ENCODE measurements at places on chromosomes 6 and 20.

DNA sequence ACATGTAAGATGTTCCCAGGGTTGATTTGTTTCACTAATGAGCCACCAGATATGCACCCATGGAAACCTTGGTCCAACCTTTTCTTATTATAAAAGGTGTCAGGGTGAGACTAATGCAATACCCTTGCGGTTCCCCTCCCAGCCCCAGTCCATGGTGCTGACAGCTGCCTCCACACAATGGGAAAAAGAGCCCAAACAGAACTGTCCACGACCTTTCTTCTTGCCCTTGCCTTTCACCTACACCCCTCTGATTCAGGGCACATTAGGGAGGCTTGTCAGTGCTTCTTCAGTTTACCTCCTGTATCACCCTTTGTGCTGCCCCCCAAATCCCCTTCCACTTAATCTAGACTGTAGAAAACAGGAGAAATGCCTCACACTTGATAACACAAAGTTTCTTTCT is 352.7 kb upstream of the CDH4 start:
- DNase-seq = no peak

- no peak for DNase-seq
These were observed 93.9 kb upstream of the CITED2 start for GRCh38 chr6:139468178-139468819.

GRCh38 chr6:2896741-2897140 is 6.4 kb downstream of the SERPINB9 start:
- no peak for DNase-seq

GRCh38 chr6:43740321-43740960 is 29.6 kb upstream of the VEGFA start:
- DNase-seq = no peak

GRCh38 chr6:116766506-116767176 is 1.1 kb upstream of the FAM162B start:
- DNase-seq = no peak

DNA sequence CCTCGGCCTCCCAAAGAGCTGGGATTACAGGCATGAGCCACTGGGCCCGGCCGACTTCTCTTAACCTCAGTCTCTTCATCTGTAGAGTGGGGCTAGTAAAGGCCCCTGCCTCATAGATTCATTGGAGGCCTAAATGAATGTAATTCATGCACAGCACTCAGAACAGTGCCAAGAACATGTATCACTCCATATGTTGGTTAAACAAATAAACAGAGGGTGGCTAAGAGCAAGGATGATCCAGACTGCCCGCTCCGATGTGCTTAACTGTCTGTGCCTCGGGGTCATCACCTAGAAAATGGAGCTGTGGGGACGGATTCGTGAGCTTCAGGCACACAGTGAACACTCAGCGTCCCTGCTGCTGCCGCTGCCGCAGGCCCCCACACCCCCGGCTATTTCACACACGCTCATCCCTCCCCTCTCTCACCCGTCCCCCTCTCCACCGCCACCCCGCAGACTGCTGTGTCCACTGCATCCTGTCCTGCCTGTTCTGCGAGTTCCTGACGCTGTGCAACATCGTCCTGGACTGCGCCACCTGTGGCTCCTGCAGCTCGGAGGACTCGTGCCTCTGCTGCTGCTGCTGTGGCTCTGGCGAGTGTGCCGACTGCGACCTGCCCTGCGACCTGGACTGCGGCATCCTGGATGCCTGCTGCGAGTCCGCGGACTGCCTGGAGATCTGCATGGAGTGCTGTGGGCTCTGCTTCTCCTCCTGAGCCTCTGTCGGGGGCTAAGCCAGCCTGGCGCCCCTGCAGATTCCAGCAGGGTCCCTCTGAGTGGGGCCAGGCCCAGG is 14.8 kb downstream of the MDFI start:
- DNase-seq = no peak

GRCh38 chr6:117974914-117975627 is 68.0 kb downstream of the SLC35F1 start:
- DNase-seq = no peak

DNA sequence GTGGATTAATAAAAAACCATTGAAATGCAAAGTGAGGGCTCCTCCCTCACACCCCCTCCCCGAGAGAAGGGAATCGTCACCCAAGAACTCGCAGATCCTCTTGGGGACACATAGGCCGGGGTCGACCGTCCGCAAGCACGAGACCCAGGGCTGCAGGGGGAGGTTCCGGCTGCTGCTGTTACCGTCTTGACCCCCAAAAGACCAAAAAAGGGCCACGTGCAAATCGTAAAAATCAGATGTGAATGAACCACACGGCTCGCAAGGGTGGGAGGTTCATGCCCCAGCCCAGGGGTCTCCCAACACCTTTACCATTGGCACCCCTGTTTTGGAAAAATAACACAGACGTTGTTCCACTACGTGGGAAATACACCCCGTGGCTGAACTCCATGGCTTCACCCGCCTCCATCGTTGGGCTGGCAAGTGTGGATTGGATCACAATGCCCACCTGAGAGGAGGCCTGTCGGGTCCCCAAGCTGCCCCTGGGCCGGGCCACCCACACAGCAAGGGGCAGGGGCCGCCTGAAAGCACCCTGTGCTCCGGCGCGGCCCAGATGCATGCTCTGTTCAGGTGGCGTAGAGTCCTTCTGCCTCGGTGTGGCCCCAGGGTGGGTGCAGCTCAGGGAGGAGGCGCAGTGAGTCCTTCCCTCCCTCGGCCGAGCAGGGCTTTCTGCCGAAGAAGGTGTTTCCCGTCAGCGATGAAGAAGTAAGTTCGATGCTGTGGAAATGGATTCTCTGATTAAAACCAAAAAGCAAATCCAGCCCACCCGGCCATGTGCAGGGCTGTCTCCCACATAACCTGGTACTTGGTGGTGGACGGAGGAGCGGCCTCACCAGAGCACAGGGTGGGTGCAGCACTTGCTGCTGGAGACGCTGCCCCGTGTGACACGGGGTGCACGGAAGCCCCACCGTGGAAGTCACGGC is 85.0 kb downstream of the YTHDF1 start:
- DNase-seq = no peak

DNA sequence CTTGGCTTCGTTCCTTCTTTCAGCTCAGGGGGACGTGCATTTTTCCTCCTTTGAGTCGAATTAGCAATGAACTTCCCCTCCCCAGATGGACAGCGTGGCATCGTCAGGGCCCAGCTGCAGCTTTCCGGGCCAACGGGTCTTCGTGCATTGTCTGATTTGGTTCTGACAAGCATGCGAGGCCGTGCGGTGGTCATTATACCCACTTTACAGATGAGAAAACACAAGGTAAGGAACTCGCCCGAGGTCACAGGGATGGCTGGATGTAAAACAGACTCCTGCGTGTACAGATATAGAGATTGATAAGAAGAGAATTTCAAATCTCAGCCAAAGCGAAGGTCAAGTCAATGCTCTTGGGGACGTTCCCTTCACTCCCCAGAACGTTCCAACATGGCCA is 187.6 kb upstream of the SULF2 start:
- DNase-seq = no peak

GRCh38 chr6:11381801-11382513 is 149.5 kb upstream of the NEDD9 start:
- DNase-seq = no peak

- no peak for DNase-seq
These were observed 597 bp downstream of the ADA start for GRCh38 chr20:44650771-44651433.

GRCh38 chr6:11798538-11798937 is 19.9 kb upstream of the ADTRP start:
- no peak for DNase-seq

DNA sequence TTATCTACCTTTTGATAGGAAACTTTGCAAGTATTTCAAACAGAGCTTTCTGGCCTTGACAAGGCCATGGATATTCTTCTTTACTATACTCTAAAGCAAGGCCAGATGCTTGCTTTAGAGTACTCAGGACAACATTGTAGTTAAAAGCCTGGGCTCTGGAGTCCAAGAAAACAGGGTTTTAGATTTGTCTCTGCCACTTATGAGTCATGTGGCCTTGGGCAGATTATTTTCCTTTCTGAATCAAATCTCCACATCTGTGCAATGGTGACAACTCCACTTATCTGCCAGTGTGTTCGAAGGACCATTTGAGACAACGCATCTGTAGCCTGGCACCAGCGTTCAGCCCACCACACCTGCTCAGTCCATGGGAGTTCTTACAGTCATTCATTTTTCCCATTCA is 265.9 kb upstream of the RIN2 start:
- no peak for DNase-seq

DNA sequence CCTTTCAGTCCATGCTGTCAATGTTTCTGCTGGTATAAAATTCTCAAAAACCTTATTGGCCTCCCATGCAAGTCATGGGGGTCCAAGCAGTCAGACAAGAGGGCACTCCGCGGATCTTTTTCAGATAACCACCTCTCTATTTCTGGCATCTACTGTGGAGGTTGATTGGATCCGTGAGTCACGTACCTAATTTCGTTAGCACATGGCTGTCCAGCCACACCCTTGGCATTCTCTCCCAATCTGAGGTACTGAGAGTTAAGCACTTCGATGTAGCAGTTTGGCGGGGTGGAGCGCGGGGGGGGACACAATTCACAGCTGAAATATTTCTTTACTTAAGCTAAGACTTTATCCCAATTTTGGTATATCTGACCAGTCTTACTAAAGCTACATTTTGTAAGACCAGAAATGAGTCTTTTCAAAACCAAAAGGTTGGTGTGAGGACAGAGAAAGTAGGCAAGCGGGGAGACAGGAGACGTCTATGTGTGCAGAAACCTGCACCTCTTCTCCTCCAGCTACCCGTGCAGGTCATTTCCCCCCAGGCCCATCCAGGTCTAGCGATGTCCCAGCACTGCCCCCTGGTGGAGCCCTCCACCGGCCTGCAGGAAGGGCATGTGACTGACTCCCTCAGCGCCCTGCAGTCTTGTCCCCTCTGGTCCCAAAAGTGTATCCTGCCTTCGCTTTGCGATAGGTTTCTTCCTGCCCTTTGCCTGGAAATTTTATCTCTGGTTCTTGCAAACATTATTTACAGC is 113.1 kb downstream of the ADAT2 start:
- DNase-seq = peak; percentile 32

DNA sequence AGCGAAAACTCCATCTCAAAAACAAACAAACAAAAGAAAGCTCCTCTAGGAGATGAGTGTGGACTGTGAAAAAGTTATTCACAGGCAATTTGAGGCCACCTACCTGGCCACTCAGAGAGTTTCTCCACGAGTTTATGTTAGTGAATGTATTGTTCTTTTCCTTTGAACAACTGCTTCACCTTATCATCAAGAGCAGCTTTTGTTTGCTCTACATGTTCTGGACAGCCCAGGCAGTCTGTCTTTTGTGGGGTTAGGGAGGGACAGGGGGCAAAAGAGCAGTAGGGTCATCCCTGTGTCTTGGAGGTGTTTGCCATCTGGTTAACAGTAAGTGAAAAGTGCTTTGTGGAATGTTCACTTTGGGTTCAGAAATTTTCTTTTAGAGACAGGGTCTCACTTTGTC is 8.0 kb downstream of the CASS4 start:
- no peak for DNase-seq

- peak; percentile 74 for DNase-seq
These were observed 148.3 kb upstream of the AFDN start for GRCh38 chr6:167678102-167679101.

- DNase-seq = no peak
These were observed 7.6 kb upstream of the BTN2A2 start for GRCh38 chr6:26375270-26375669.

DNA sequence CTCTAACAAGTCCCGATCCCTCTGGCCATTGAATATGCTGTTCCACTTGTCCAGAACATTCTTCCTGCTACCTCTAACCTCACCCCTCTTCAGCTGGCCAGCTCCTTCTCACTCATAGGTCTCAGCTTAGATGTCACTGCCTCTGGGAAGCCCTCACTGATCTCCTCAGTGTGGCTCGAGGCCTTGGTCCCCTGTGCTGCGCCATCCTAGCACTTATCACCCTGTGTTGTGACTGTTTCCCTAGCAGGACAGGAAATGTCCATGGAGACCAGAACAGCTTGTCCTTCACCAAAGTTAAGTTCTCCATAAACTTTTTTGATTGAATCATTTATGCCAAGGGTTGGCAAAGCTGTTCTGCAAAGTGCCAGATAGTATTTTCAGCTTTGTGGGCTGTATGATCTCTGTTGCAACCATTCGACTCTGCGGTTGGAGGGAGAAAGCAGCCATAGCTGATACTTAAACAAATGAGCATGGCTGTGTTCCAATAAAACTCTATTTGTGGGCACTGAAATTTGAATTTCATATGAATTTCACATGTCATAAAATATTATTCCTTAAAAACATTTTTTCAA is 6.5 kb upstream of the BNIP5 start:
- DNase-seq = no peak

GRCh38 chr6:90045535-90045934 is 151.3 kb downstream of the GJA10 start:
- no peak for DNase-seq

DNA sequence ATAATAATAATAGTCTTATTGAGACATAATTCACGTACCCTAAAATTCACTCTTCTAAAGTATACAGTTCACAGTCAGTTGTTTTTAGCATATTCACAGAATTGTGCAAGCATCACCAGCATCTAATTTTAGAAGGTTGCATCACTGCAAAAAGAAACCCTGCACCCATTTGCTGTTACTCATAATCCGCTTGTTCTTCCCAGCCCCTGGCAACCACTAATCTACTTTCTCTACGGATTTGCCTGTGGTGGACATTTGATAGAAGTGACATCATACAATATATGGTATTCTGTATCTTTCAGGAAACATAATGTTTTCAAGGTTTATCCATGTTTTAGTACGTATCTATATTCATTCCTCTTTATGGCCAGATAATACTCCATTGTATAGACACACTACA is 41.5 kb upstream of the FAM184A start:
- no peak for DNase-seq

DNA sequence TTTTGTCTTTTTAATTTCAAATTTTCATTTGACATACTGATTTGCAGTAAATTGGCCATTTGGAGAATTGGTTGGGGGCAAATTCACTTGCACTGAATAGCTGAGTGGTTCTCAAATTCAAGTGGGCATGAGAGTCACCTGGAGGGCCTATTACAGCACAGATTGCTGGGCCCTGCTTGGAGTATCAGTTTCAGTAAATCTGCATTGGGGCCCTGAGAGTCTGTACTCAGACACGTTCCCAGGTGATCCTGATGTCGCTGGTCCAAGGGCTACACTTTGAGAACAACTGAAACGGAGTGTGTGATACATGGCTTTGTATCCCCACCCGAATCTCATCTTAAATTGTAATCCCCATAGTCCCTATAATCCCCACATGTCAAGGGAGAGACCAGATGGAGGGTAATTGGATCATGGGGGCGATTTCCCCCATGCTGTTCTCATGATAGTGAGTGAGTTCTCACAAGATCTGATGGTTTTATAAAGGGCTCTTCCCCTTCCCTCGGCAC is 115.9 kb downstream of the KLHL32 start:
- no peak for DNase-seq

GRCh38 chr6:41713159-41713649 is 22.2 kb downstream of the TFEB start:
- no peak for DNase-seq

DNA sequence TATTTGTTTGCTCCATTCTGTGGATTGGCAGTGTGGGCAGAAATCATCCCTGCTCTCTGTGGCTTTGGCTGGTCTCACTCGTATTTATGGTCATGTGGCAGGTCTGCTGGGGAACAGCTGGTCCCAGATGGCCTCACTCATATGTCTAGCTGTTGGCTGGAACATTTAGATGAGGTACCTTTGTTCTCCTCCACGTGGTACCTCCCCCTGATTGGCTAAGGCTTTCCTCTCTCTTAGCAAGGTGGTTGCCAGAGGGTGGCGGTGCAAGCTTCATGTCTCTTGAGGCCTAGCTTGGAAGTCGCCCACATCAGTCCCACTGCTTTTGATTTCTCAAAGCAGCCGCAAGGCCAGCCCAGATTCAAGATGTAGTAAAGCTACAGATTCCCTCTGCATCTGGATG is 348.5 kb upstream of the BTBD3 start:
- no peak for DNase-seq

All from HuH-7.5 (cell line).